Nucleus accumbens (tissue), 56 donors: ENCODE measurements at places on chromosomes 6 and 20.

- DNase-seq, result no peak
Measured at GRCh38 chr6:20014508-20014907, 177.3 kb downstream of the ID4 start.

- DNase-seq, result no peak
Measured at GRCh38 chr6:150681578-150682395, 82.1 kb downstream of the PLEKHG1 start.

GRCh38 chr6:35415065-35415891 is 36.9 kb upstream of the FANCE start:
- peak; percentile 81 for DNase-seq

DNA sequence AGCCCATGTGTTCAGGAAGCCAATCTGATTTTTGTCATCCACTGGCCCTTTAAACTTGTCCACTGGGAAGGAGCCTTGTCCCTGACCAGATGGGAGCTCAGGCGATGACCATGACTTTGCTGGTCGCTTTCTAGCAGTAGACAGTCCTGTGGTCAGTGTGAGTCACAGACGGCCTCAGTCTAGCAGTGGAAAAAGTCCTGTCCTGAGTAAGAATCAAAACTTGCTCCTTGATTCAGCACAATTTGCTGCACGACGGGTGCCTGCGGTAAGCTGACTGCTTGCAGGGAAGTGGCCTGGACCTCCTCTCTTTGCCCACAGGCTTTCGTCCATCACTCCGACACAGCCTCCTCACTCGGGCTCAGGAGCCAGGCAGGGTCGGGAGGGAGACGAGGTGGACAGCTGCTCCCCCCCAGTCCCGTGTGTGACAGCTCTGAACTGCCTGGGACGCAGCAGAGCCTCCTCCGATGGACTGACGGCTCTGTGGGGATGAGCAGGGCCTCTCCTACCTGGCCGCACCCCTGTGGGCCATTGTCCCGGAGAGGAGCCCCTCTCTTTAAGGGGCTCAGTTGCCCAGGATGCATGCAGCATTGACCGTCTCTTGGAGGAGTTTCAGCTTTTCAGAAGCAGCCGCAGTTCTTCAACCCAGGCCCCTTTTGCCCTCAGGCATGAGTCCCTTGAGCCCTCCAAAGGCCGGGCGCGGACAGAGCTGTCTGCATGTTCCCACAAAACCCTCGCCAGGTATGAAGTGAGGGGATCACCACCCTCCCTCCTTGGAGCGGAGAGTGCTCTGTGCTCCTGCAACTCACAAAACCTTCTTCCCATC is 209.2 kb downstream of the ANKRD60 start:
- no peak for DNase-seq

GRCh38 chr20:23165307-23165750 is 79.2 kb upstream of the CD93 start:
- no peak for DNase-seq

GRCh38 chr6:508614-509013 is 117.1 kb downstream of the IRF4 start:
- no peak for DNase-seq
